Right atrium auricular region (tissue), 2 donors: ENCODE measurements at places on chromosomes 3 and 15. TPM values are rescaled to one million over a fixed set of nuclear protein-coding genes. Genes with fewer than 3 reads are reported as not detected.

- DNase-seq = no peak
Observed at GRCh38 chr3:164533275-164533674, 545.0 kb downstream of the SI start.

GRCh38 chr15:27448986-27449385, 478.0 kb downstream of the GABRG3 start:
- no peak for DNase-seq

- peak; percentile 76 for DNase-seq
Observed at GRCh38 chr15:78906316-78906620, 33.6 kb downstream of the MORF4L1 start.

DNA sequence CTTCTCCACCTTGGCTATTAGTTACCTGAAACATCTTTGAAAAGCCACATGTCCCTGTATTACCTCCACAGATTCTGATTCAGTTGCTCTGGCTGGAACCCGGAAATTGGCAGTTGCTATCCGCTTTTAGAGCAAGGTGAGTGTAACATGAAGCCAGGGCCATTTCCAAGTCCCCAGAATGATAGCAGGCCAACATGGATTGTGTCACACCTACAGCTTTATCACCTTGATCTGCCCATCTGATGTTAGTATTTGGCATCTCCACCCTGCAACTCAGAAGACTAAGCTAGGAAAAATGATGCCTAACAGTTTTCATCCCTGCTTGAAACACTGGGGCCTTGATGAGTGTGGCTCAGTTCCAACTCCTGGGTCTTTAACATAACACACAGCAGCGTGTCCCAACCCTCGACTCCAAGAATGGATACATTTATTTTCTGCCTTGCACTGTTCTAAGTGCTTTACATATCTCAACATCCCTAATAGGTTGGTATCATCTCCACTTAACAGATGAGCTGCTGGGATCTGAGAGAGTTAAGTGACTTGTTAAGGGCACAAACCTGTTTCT, 21.3 kb upstream of the NUDT16 start:
- DNase-seq = no peak

DNA sequence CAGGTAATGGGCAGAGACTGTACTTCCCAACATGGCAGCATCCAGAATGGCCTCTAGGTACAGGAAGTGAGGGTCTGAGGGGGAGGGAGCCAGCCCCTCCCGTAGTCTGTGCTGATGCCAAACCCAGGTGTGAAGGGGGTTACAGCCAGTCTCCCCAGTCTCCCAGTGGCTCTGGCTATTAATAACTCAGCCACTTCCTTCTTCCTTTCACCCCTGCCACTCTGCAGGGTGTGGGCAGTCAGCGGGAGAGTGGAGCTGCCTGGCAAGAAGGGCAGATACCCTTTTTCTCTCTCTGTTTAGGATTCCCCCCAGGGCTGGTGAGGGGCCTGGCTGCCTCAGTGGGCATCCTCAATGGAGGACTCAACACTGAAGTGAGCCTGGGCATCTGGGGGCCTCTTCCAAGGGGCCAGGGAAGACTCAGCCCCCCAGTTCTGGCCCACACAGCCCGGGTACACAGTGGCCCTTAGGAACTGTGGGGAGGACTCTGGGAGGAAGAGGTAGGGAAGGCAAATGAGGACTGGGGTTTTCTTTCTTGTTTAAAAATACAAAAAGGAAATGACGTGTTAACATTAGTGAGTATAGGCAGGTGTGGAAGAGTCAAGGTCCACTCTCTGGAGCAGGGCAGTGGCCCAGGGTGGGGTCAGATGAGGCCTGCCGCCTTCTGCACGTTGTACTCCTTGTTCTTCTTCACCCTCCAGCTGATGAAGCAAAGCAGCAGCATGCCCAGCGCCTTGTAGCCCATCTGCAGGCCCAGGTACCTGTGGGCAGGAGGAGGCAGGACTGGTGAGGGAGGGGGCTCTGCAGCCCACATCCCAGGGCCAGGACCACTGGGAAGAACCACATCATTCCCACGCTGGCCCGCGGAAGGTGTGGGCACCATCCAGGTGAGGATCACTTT, 38.6 kb upstream of the RAB6B start:
- DNase-seq = no peak

GRCh38 chr3:11655196-11655928, 11.6 kb upstream of the VGLL4 start:
- DNase-seq = no peak

GRCh38 chr3:12990306-12990705, 82.9 kb downstream of the IQSEC1 start:
- no peak for DNase-seq

GRCh38 chr3:64444490-64445108, 219.3 kb upstream of the PRICKLE2 start:
- no peak for DNase-seq

GRCh38 chr3:55701997-55702396, 214.9 kb upstream of the WNT5A start:
- no peak for DNase-seq

DNA sequence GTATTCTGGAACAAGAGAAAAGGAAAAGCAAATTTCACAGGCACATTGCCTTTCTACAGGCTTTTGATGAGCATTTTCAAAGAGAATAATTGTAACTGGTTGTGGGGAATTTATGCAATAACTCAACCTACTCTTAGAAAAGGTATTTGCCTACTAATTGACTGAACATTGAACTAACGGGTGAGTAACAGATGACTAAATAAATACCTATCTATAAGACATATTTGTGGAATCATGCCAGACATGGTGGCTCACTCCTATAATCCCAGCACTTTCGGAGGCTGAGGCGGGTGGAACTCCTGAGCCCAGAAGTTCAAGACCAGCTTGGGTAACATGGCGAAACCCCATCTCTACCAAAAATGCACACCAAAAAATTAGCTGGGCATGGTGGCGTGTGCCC, 367.7 kb downstream of the CGGBP1 start:
- DNase-seq = no peak

DNA sequence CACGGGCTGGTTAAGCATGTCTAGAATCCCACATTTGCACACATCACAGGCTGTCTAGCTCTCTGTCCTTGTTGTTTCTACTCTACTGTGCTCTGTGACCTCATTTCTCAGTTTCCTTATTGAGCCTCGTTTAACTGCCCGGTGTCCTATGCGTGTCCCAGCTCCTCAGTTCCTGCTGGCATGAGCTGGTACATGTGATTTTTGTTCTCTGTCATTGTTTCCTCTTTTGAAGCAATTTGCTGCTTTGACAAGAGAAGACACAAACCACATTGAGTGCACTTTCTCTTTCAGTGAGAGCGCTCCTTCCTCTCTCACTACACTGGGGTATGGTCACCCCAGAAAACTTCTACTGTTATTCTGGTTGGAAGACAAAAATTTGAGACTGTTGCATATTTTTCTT, 563.5 kb downstream of the PDCD6IP start:
- DNase-seq = no peak

DNA sequence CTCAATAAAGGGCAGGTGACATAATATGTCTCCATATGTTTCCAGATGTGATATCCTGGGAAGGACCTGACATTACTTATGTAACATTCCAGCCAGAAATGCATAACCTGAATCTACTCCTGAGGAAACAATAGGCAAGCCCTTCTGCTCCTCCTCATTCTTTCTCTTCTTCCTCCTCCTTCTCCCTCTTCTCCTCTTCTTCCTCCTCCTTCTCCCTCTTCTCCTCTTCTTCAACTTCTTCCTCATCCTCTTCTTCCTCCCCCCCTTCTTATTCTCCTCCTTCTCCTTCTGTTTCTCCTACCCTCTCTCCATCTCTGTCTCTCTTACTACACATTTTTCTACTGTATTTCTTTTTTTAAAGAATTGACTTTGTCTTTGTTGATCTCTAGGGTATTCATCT, 43.5 kb upstream of the ITGA11 start:
- DNase-seq = no peak

DNA sequence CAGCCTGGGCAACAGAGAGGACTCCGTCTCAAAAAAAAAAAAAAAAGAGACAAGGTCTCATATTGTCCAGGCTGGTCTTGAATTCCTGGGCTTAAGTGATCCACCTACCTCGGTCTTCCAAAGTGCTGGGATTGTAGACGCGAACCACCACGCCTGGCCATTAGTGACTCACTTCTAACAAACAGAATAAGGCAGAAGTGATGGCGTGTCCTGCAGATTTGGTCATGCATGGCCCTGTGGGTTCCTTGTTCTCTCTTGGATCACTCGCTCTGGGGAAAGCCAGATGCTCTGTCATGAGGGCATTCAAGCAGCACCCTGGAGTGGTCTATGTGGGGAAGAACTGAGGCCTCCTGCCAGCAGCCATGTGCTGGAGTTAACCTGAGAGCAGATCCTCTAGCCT, 27.4 kb upstream of the TJP1 start:
- DNase-seq = no peak

DNA sequence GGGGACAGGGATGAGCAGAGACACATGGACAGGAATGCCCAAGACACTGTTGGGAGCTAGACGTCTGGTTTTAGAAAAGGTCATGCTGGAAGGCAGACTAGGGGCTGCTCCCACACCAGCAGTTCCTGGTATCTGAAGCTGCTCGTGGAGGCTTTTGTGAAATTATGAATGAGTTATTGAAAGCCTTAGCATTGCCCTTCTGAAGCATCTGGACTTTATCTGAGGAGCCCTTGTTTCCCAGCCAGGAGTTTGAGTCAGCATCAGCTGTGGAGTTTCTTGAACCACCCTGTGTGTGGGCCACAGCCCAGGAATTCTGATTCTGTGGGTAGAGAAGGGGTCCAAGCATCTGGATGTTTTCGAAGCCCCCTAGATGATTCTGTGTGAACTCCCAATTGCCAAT, 258.7 kb downstream of the SLCO3A1 start:
- DNase-seq = no peak

B3GNT5 gene
- total RNA-seq = 2.0 TPM

LRRC58 gene
- total RNA-seq = 17.5 TPM

GPR62 gene
- 0.12 TPM for total RNA-seq

OR5K2 gene
- total RNA-seq = not detected

FANCD2OS gene
- not detected for total RNA-seq

UBL7 gene
- total RNA-seq = 65.4 TPM
